ENCODE measurements at places on chromosomes 11 and 22.
A peak's percentile ranks its signal among the peaks of the same experiment; 100 is the strongest.

DNA sequence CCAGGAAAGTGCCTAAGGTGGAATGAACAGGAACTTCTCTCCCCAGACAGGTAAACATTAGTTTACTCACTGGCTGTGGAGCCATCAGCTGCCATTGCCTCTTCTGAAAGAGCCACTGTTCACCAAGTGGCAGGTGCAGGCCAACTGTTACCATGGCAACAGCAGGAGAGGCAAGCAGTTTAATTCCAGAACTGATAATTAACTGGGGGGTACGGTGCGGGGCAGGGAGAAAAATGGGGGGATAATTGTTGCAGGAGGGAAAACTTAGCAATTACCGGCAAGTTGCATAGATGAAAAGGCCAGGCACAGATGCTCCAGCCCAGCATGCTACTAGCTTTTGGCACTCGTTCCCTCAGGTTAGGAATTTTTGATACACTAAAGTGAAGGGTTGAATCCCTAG lies 85.1 kb downstream of the TRIM44 start:
- no peak for DNase-seq

- no peak for DNase-seq
Observed at GRCh38 chr11:74024261-74025029, 15.6 kb upstream of the UCP3 start.

DNA sequence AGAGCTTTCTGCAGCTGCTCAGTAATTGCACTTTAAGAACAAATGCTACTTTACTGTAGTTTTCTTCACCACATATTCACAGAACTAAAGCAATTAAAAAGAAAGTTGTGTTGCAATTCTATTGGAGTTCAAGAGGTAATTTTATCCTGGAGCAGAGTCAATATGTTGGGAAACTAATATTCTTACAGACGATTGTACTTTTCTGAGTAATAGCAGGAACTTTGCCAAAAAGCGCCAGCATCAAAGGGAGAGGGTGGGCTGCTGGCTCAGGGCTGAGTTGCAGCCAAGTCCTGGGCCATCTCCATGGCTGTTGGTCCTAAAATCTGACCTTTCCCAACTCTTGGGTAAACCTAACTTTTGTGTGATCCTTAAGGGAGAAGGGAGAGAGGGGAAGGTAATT lies 73.6 kb upstream of the MYO18B start:
- DNase-seq = no peak

- no peak for DNase-seq
Observed at GRCh38 chr11:102360681-102361080, 13.7 kb downstream of the BIRC2 start.

DNA sequence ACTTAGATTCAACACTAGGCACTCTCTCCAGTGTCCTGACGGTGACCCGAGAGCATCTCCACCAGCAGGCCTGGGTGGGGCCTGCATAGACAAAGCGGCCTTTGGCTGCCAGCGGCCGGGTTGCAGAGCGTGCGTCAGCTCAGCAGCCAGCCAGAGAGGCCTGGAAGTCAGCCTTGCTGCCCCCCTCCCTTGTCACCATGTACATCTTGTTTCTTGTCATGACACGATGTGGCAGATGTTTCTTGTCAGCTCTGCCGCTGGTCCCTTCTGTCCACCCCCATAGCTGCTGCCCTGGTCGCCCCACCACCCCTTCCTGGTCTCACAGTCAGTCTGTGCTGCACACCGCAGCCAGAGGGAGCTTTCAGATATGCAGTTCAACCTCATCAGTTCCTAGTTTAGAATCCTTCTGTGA lies 33.1 kb upstream of the CBX7 start:
- DNase-seq = peak; percentile 40

DNA sequence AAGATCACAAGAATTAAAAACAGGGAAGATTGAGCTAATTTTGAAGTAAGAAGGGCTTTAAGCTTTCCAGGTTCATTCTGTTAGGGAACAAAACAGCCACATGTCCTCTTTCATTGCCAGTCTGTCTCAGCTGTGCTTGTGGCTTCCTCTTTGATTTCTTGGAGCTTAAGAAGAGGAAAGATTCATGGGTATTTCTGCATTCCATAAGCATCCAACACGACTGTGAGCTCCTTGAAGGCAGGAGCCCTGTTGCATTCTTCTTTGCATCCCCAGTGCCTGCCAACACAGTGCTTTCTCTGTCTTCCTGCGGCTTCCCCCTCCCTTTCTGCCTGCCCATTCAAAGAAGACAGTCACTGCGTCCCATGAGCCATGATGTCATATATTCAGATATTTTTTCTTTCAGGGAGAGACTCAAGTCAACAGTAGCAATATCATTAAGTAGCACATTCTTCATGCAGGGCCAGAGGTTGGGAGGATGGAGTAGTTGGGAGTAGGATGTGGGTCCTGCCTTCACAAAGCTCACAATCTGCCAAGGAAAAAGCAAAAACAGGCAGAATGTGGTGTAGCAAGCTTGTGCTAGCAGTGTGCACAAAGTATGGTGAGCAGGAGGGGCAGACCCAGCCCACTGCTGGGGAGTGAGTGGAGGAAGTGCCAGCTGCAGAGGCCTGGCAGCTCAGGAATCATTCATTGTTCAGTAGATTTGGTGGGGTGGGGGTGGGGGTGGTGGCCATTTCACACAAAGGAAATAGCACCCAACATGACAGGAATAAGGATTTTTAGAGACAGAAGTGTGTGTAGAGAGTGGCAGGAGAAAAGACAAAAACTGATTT lies 162.1 kb upstream of the RASSF10 start:
- DNase-seq = no peak

GRCh38 chr11:102724904-102725500 lies at the start of gene MMP8:
Gene MMP8 (minus strand): TSS chr11:102724954. CDS start chr11:102724855, 99 bp downstream.
- no peak for DNase-seq

- DNase-seq = no peak
Observed at GRCh38 chr22:47281126-47282106, 519.0 kb downstream of the TBC1D22A start.

DNA sequence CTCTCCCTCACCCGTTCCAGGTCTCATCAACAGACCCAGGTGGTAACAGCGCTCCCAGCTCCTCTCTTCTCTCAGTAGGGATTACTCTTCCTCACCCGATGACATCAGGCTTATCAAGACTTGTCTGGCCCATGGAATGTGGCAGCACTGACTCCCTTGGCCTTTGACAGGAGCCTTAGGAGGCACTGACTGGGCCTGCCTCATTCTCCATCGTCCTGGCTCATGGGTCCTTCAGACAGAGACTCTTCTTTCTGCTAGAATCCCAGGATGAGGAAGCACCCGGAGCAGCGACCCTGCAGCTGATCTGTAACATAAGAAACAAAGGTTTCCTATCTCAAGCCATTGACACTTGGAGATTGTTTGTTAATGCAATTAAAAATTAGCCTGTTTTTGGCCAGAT lies 1063.6 kb downstream of the TBC1D22A start:
- DNase-seq = no peak

GRCh38 chr11:61370349-61371005 lies 8.3 kb downstream of the TMEM138 start:
- no peak for DNase-seq

DNA sequence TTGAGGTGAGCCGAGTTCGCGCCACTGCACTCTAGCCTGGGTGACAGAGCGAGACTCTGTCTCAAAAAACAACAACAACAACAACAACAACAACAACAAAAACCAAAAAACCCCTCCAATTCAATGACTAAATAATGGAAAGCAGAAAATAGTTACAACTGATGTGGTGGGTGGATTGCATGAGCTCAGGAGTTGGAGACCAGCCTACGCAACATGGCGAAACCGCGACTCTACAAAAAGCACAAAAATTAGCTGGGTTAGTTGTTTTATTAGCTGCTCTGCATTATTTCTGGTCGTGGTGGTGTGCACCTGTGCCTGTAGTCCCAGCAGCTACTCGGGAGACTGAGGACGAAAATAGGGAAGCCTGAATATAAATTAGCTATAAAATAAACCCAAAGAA lies 2.6 kb upstream of the PATL1 start:
- DNase-seq = no peak

- DNase-seq = no peak
Observed at GRCh38 chr11:47565340-47566148, at the start of gene PTPMT1. Gene PTPMT1 (plus strand): TSS chr11:47565599. CDS start chr11:47565623, 24 bp downstream.

GRCh38 chr11:5380740-5381342 lies 2.8 kb upstream of the OR51M1 start:
- DNase-seq = no peak

DNA sequence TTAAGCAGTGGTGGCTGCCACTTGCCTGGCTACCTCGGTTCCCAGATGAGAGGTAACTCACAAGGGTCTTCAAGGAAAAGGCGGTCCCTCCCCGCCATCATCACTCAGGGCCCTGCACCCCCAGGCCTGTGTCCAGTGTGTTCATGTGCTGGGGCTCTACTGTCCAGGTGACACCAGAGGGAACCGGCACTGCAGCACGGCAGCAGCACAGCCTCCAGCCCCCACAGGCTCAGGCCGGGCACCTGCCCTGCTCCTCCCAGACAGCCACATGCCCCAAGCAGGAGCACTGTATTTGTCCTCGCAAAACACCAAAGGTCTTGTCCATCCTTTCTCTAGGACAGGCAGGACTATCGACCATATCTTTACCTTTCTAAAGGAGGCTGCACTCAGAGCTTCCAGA lies 982.1 kb downstream of the NTM start:
- DNase-seq = no peak

- DNase-seq = no peak
Observed at GRCh38 chr11:93073508-93074280, 104.2 kb downstream of the MTNR1B start.

DNA sequence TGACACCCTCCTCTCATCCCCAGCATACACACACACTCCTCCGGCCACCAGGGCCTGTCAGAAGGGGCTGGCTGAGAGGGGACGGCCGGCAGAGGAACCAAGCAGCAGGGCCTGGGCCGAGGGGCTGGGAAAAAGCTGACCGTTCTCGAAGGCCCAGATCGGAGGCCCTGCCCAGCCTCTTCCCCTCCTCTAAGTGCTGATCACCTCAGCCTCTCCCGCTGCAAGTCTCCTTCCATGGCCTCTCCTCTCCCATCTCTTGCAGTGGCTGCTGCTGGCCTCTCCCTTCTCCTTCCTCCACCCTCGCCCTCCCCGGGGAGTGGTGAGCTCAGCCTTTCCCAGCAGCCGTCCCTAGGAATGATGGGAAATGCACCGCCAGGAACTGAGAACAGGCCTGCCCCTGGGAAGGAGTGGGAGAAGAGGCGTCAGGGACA lies 39.6 kb downstream of the ARRB1 start:
- DNase-seq = peak; percentile 51

DNA sequence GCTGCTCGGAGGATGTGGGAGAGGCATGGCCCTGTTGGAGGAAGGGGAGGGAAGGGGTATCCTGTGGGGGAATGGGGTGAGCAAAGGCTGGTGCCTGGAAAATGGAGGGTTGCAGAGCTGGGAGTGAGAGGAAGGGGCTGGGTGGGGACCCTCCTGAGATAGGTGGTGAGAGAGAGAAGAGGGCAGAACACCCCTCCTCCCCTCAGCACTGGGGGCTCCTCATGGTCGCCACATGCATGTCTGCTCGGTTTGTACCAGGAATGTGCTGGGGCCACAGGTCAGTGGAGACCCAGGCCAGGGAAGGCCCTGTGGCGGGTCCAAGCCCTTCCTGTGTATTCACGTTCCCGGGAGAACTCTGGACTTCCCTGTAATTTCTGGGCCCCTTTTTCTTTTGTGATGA lies 27.8 kb upstream of the ACR start:
- DNase-seq = no peak

GRCh38 chr22:23251445-23252093 lies 71.3 kb downstream of the BCR start:
- no peak for DNase-seq

GRCh38 chr22:37726241-37726887 lies 29.5 kb downstream of the TRIOBP start:
- no peak for DNase-seq

- peak; percentile 39 for DNase-seq
Observed at GRCh38 chr11:125591649-125592304, 875 bp upstream of the STT3A start.

DNA sequence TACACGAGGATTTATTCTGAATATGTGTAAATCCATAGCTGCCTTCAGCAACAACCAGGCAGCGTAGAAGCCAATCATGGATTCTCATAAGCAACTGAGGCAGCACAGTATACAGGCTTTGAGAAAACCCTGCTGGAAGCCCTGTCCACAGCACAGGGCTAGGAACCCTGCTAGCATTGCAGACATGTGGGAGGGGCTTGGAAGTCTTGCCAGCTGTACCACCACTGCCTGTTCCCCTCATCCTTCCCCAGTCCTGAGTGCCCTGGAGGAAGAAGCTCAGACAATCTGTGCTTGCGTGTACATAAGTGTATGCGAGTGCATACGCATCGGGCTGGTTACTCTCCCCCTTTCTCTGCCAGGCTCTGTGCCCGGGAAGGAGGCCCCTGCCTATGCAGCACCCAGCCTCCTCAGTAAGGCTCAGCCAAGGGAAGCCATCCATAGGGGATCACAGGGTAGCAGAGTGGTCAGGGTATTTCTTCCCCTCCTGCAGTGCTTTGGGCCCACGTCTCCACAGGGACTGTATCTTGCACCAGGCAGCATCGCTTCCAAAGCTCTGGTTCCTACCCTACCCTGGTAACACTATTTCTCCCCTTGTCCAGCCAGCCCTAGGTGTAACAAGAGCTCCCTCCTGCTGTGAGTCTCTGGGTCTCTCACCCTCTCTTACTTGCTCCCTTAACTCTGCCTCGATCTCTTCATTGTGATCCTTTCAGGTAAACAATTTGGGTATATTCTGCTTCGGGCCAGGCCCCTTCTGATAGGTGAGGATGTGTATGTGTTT lies 90.5 kb downstream of the GALNT18 start:
- DNase-seq = no peak

DNA sequence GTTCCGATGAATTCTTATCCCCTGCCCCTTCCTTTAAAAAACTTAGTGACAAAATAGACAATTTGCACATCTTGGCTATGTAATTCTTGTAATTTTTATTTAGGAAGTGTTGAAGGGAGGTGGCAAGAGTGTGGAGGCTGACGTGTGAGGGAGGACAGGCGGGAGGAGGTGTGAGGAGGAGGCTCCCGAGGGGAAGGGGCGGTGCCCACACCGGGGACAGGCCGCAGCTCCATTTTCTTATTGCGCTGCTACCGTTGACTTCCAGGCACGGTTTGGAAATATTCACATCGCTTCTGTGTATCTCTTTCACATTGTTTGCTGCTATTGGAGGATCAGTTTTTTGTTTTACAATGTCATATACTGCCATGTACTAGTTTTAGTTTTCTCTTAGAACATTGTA lies 12.0 kb downstream of the CCND1 start:
- no peak for DNase-seq

DNA sequence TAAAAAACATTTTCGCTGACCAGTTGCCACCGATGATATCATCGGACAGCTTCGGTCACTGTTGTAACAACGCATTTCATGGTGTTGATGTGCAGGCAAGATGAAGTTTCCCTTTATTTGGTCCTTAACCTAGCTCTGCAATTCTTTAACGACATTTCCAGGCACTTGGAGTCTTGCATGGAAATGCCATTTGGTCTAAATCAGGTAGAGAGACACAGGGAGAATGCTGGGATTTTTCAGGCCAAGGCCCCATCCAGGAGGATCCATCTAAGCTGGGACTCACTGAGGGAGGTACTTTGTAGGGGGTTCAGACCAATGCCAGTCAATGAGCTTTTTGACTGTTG lies 121.5 kb upstream of the RCN1 start:
- no peak for DNase-seq

GRCh38 chr11:17798253-17798652 lies 63.7 kb downstream of the KCNC1 start:
- DNase-seq = peak; percentile 66

Data from occipital lobe (tissue), 3 donors.